ENCODE measurements at places on chromosomes 1 and 21.

DNA sequence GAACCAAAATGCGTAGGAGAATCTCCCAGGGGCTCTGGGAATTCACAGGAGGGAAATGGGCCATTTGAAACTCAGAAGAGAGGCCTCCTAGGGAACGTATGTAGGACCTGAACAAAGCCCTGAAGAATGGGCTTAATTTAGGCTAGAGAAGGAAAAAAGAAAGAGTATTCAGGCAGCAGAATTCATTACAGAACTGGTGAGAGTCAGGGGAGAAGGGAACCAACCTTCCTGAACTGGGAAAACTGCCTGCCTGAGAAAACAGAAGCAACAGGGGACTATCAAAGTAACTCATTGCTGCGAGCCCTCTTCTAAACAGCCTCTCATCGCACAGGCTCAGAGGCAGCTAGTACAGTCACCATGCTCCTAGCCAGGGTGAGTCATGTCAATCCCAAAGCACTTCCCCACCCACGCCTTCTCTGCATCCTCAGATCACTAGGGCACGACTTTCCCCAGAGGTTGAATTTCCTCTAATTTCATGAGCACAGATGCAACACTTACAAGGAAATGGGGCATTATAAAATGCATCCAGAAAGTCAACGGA, 98.1 kb downstream of the ADSS2 start:
- no peak for DNase-seq

GRCh38 chr1:202275061-202275770, 66.5 kb downstream of the UBE2T start:
- DNase-seq: no peak

GRCh38 chr1:5509664-5510452, 482.4 kb downstream of the NPHP4 start:
- peak; percentile 54 for DNase-seq

DNA sequence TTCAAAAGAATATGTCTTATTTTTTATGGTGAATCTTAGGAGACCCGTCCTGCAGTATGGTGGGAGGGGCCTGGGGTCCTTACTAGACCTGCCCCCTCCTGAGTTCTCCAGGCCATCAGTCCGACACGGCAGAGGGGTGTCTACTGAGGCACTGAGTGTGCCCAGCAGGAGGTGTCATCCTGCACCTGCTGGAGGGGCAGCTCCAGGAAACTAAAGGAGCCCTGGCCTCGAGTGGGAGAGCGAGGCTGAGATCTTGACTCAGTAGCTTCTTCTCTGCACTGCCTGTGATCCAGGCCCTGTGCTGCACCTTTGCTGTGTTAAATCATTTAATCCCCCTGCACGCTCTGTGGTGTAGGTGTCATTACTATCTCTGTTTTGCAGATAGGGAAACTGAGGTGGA, 587.7 kb downstream of the PTPRU start:
- DNase-seq: no peak

- DNase-seq: peak; percentile 48
These were observed 33.0 kb downstream of the PIK3C2B start for GRCh38 chr1:204461331-204462228.

GRCh38 chr1:196405839-196406238, 202.4 kb downstream of the KCNT2 start:
- DNase-seq: no peak

- DNase-seq: no peak
These were observed 35.1 kb upstream of the ADORA3 start for GRCh38 chr1:111538343-111539025.

DNA sequence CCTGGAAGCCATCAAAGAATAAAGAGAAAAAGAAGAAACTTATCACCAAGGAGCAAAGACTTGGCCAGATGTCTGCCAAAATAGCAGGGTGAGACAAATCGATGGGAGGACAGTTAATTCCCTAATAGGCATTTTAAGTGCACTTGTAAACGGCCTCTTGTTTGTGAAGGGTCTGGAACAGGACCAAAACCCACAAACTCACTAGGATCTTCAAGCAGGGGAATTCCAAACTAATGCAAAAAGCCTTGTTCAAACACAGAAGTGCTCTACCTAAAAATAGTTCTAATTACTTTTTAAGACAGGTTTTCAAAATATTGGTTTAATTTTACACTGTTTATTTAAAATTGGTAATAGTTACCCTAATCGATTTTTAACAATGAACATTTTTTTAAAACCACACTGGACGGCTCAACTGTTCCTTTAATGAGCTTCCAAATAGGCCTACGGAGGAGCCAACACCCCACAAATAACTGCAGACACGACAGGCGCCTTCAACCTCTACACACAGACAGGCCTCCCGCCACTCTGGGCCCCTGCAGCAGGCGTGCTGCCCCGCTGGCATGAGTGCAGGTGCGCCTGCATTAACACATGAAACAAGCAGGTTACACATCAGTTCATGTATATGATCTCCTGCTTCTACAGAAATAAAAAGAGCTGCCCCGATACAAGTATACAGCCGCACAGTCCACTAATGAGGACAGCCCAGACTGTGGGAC, 15.8 kb downstream of the UBE2G2 start:
- no peak for DNase-seq

DNA sequence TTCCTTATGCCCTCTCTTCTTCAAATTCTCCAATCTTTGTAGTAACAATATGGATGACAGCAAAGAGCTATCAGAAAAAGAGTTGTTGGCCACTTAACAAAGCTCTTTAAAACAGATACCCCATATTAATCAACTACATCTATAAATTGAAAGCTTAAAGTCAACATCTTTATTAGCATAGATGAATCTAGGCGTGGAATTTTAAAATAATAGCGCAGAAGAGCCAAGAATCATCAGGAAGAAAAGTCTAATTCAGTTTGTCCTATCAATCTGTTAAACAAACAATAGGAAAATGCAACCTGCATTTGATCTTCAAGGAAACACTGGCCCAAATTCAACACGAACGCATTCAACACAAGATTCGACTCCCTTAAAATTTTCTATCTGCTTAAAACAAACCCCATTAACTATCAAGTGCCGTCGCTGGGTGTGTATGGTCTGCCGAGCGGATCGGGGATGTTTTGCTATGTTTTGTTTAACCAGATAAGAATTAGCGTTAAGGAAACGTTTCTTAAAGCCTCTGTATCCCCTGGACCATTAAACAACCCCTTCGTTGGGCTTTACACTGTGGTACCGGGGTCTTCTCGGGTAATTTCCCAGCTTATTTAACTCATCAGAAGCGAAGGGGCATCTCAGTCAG, 1.0 kb downstream of the LYST start:
- no peak for DNase-seq
